ENCODE measurements at places on chromosomes 16 and 17.

- no peak for DNase-seq
These were observed 36.9 kb downstream of the TBX4 start for GRCh38 chr17:61488878-61489718.

DNA sequence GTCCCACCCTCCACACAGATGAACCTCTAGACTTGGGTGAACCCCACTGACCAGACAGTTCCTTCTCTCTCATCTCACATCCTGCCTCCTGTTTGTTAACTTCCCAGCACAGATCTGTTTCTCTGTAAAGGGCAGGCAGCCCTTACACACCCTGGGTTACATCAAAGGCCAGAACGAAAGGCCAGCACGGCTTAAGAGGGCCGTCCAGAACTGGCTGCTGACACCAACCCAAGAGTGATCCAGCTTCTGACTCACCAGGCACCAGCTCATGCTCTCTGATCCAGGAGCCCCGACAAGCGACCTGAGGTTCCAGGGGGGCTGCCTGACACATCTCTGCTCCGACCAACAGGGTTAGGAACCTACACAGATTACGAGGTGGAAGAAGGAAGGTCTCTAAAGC lies 86.9 kb downstream of the MRM3 start:
- no peak for DNase-seq

DNA sequence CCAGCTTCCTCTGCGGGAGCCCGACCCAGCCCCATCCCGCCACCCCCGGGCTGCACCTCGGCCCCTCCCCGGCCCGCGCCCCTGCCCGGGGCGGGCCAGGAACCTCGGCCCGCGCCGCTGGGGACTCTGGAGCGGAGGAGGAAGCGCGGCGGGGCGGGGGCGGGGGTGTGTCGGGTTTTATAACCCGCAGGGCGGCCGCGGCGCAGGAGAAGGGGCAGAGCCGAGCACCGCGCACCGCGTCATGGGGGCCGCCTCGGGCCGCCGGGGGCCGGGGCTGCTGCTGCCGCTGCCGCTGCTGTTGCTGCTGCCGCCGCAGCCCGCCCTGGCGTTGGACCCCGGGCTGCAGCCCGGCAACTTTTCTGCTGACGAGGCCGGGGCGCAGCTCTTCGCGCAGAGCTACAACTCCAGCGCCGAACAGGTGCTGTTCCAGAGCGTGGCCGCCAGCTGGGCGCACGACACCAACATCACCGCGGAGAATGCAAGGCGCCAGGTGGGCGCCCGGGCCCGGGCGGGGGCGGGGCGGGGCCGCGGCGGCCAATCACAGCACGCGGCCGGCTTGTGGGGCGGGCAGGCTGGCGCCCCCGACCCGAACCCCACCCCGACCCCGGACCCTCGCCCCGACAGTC lies at the start of gene ACE:
TSS of gene ACE (plus strand) at position 208 of the 626 bp plus-strand sequence. CDS start at position 242, 34 bp downstream.
- DNase-seq: no peak

GRCh38 chr16:57140931-57141668 lies 44.7 kb downstream of the PSME3IP1 start:
- DNase-seq: no peak

DNA sequence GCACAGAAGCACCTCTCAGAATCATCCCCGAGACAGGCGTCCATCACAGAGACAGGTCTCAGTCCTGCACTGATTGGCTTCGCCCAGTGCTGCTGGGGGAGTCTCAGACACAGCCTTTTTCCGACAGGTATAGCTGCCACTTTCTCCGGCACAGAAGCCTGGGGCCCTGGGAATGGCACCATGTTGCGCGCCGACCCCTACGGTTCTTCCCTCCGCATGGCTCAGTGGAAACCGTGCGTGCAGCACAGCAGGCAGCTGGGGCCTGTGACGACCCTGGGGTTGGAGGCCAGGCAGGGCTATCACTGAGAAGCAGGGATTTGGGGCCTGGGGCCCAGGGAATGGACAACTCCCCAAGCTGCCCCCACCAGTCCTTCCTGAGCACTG lies 29.7 kb upstream of the CDH15 start:
- DNase-seq: no peak

DNA sequence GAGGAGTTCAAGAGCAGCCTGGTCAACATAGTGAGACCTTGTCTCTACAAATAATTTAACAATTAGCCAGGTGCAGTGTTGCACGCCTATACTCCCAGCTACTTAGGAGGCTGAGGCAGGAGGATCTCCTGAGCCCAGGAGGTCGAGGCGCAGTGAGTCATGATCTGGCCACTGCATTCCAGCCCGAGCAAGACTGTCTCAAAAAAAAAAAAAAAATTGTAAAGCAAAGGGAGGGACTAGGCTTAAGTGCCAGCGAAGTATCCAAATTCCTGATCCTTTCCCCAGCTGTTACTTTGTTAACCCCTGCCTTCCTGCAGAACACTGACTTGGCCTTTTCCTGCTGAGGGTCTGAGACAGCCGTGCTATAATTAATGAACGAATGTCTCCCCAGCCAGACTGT lies 2.7 kb downstream of the GDPD3 start:
- DNase-seq: no peak

DNA sequence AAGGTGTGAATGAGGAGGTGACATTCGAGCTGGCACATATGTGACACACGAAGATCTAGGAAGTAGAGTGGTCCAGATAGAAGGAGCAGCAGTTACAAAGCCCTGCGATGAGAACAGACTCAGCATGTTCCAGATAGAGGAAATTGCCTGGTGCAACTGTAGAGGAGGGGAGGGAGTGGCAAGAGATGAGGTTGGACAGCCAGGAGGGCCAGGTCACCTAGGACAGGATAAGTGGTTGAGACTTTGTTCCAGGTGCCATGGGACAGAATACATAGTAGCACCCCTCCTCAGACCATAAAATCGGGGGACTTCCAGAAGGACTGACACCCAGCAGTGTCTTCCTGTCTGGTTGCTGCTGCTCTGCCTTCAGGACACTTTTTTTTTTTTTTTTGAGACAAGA lies 11.0 kb upstream of the CENPT start:
- DNase-seq: no peak

DNA sequence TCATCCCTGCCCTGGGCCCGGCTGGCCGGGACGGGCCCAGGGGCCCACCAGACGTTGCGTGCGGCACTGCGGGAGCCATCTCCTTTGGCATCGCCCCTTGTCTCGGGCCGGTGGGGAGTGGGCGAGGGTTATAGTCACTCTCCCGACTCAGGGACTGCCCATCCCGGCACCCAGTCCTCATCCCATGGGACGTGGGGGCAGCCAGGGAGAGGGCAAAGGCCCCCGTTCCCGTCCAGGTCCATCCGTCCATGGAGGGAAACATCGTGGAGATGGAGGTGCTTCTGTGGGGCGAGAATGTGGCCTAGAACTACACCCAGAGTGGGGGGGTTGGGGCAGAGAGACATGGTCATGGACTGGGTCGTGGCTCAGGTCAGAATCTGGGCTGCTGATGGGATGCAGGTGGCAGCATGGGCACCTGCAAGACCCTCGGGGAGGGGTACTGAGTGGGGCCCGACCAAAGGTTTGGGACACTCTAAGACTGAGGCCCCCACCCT lies 2.4 kb upstream of the WDR90 start:
- DNase-seq: no peak

GRCh38 chr16:5451641-5452040 lies 354.0 kb upstream of the EEF2KMT start:
- DNase-seq: no peak

DNA sequence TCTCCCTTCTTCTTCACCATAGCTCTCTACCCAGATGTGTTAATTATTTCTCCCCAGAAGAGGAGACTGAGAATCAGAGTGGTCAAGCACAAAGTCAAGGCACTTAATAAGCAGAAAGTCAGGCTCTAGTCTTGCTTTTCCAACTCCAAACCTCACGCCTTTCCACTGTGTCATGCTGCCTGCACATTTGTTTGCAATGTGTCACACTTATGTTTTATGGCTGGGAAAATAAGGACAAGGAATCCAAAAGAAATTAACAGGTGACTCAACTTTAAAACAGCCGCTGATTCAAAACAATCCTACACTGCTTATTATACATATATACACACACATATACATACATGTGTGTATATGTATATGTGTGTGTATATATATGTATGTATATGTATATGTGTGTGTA lies 255.7 kb upstream of the DYNLRB2 start:
- DNase-seq: no peak

GRCh38 chr16:27181019-27181790 lies 22.1 kb upstream of the KDM8 start:
- no peak for DNase-seq

- no peak for DNase-seq
These were observed 179.9 kb downstream of the GSG1L start for GRCh38 chr16:27883576-27883975.

DNA sequence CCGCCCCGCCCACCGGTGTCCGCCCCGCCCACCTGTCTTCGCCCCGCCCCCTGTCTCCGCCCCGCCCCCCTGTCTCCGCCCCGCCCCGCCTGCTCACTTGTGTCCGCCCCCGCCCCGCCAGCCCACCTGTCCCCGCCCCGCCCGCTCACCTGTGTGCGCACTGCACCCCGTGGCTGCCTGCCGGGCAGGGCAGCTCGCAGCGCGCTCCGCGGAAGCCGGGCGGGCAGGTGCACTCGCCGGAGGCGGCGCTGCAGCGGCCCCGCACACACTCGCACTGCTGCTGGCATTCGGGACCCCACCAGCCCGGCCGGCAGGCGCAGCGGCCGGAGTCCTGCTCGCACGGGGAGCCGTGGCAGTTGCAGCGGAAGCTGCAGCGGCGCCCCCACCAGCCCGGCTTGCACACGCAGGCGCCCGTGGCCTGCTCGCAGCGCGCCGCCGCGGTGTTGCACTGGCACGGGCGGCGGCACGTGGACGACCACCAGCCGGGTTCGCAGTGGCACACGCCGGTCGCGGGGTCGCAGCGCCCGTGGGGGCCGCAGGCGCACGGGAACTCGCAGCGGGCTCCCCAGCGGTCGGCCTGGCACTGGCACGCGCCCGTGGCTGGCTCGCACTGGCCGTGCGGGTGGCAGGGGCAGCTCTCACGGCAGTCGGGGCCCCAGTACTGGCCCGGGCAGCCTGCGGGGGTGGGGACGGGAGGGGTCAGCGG lies 2.1 kb downstream of the SCARF1 start:
- no peak for DNase-seq

GRCh38 chr16:16075488-16076422 lies 126.3 kb downstream of the ABCC1 start:
- DNase-seq: no peak

- DNase-seq: no peak
These were observed 3.2 kb downstream of the CACNG5 start for GRCh38 chr17:66837885-66838665.

Data from NK-92 treated with Interleukin-12 subunit alpha and Interleukin-12 subunit beta, amount 100 ng/mL, for 24 hours (cell line).